Dermis microvascular lymphatic vessel endothelial cell (primary cell): ENCODE measurements at places on chromosomes 1 and 21. TPM values are rescaled to one million over a fixed set of nuclear protein-coding genes. Genes with fewer than 3 reads are reported as not detected.

GRCh38 chr1:17260264-17260663 lies 11.4 kb downstream of the PADI3 start:
- DNase-seq, result no peak

- DNase-seq, result no peak
Measured at GRCh38 chr1:111880881-111881837, 108.3 kb downstream of the KCND3 start.

C1orf210 gene
- total RNA-seq, result not detected in 2 replicates

- no peak for DNase-seq
Measured at GRCh38 chr21:45266518-45267389, 20.9 kb downstream of the POFUT2 start.

DNA sequence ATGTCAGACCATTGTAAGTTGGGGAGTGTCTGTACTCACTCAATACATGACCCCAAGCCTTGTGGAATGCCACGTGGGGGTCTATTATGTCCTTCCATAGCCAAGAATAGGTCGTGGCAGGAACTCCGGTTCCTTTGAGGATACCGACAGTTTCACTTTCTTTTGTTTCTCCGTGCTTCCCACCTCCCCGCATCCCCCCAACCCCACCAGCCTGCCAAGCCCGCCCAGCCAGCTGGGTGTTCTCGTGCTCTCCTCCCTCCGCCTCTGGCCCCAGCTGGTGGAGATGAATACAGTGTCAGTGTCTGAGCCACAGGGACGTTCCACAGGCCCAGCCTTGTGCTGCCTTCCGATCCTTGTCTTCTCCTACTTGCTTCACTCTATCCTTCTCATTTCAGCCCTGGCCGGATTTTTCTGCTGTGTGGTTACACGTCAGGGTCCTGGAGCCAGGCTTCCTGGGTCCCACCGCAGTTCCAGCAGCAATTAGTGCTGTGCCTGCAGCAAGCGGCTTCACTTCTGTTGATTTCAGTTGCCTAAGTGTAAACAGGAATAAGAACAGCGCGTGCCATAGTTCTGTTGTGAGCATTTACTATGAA lies 4.1 kb upstream of the AGTRAP start:
- DNase-seq, result no peak

CELA3B gene
- total RNA-seq, result 0.13 TPM in 1 of 2 replicates, not detected in the other
